ENCODE measurements at places on chromosomes 5 and 9.
A peak's percentile ranks its signal among the peaks of the same experiment; 100 is the strongest.

- no peak for DNase-seq
These were observed 27.6 kb downstream of the GFRA3 start for GRCh38 chr5:138246822-138247221.

GRCh38 chr9:7790022-7790818, 9.4 kb downstream of the DMAC1 start:
- DNase-seq, result no peak

DNA sequence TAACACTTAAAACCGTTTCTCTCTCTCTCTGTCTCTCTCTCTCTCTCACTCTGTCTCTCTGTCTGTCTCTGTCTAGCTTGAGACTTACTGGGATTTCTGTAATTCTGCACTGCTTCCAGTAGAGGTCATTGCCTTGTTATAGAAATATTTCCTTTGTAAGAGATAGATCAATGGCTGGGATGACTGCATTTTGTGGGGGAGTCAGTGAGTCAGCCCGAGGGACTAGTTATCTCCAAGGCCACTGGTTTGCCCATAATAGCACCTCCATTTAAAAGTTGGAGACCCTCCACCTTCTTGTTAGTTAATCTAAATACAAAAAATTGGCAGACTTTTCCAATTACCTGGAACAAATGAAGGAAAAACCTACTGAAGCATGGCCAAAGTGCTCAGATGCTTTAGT, 547.2 kb downstream of the LRRC70 start:
- DNase-seq, result no peak

- DNase-seq, result no peak
These were observed 534 bp downstream of the SRFBP1 start for GRCh38 chr5:121962347-121962670.

GRCh38 chr9:129145841-129146292, 32.2 kb downstream of the IER5L start:
- no peak for DNase-seq

DNA sequence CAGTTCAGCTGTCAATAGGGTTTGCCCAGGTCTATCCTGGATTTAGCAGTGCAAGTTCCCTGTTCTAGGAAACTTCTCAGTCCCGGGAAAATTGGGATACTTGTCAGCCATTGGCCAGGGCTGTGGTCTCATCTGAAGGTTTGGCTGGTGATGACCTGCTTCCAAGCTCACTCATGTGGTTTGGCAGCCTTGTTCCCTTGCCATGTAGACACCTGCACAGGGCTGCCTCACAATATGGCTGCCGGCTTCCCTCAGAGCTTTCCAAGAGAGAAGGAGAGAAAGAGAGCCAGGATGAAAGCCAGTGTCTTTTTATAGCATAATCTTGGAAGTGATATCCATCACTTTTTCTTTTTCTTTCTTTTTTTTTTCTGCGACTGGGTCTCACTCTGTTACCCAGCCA, 37.7 kb upstream of the HMCN2 start:
- no peak for DNase-seq

- DNase-seq, result no peak
These were observed 24.8 kb downstream of the SARDH start for GRCh38 chr9:133713150-133713959.

DNA sequence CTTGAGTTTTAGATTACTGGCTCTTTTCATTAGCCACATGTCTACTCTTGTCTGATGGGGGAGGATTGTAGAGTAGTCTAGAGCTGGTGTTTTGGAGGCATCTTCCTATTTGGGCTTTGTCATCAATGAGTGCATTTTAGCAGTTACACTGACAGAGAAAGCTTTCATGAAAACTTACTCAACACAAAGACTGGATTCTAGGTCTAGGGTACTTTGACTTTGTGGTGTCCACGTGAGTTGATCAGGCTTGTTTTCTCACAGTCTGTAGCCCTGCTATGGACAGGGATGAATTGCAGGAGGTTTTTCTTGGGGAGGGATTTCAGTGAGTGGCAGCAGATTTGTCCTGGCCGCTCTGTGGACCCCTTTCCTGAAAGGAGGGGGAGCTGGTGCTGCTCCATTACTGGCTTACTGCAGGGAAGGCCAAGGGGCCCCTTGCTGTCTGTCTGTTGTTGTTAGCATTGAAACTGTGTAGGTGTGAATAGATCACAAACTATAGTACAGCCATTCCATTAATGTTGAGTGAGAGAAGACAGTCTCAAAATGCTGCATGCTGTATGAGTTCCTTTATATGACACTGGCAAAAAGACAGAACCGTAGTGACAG, 6.6 kb downstream of the TRIO start:
- no peak for DNase-seq

GRCh38 chr9:745761-746380, 95.6 kb upstream of the DMRT1 start:
- DNase-seq, result no peak

- no peak for DNase-seq
These were observed 18.6 kb upstream of the NPM1 start for GRCh38 chr5:171369056-171369455.

GRCh38 chr5:172498431-172499129, 44.3 kb upstream of the SH3PXD2B start:
- DNase-seq, result no peak

DNA sequence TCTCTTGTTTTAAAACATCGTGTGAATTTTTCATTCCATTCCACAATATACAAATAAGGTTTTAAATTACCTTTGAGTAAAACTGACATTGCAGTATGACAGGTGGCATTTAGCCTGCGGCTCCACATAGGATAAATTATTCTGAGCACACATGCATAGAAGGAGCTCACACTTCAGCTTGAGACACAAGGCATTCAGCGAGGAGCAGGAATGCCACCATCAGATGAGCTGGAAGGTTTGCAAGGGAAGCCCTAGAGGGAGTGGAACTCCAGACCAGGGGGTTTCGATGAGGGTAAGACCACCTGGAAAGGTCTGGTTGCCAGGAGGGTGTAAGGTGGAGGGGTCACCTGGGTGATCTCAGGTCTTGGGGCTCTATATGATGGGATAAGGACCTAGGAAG, 259.0 kb upstream of the ADRA1B start:
- no peak for DNase-seq

GRCh38 chr5:15191012-15191411, 309.0 kb upstream of the FBXL7 start:
- no peak for DNase-seq

- peak; percentile 6 for DNase-seq
These were observed 28.7 kb downstream of the DNAJC21 start for GRCh38 chr5:34957857-34958690.

DNA sequence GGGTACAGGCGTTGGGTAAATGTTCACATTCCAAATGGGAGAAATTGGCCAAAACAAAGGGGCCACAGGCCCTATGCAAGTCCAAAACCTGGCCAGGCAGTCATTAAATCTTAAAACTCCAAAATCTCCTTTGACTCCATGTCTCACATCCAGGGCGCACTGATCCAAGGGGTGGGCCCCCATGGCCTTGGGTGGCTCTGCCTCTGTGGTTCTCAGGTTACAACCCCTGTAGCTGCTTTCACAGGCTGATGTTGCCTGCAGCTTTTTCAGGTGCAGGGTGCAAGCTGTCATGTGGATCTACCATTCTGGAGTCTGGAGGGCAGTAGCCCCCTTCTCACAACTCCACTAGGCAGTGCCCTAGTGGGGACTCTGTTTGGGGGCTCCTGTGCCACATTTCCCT, 44.8 kb downstream of the NLN start:
- no peak for DNase-seq

DNA sequence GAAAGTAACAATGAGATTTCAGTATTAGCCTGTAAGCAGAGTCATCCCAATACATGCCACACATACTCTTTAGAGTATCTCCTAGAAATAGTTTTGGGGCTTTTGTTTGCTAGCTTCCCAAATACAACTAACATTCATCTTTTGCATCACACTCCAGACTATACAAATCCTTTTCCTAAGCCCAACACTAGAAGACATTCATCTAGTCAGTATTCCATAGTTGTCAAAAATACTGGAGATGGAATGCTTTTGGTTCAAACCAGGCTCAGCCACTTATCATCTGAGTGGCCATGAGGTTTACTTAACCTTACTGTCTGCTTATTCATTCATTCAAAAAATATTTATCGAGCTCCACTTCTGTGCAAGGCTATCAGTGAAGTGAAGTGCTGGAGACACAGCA, 205.1 kb upstream of the SGCD start:
- no peak for DNase-seq

GRCh38 chr9:3136686-3137346, 292.9 kb upstream of the PUM3 start:
- no peak for DNase-seq

DNA sequence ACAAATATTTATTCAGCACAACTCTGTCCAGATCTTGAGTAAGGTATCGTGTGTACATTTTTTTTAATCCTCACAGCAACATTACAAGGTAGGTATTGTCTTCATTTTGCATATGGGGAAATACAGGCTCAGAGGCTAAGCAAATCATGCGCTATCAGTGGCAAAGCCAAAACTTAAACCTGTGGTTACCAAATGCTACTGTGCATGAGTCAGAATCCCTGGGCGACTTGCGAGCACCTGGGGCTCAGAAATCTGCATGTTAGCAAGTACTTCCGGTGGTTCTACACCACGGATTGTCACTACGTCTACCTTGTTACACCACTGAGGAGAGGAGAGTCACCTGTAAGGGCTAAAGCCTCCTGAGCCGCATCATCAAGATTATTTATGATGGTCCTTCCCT, 21.3 kb downstream of the C5orf58 start:
- DNase-seq, result no peak

DNA sequence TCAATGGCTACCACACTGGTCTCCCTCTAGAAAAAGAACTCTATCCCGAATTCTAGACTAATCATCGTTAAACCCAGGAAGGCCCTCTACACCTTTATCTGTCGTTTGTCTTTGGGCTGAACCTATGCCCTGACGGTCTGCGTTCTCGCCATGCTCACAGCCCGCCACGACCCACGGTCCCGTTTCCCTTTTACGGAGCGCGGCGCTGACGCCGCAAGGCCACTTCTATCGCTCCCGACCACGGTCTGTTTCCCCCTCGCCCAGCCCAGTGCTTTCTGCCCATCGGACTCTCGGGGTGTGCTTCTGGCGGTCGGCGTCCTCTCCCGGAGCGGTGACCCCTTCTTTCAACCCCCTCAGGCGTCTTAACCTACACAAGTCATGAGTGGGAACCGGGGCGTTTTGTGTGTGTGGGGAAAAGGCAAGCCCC, 974 bp downstream of the C9orf40 start:
- DNase-seq, result peak; percentile 58

DNA sequence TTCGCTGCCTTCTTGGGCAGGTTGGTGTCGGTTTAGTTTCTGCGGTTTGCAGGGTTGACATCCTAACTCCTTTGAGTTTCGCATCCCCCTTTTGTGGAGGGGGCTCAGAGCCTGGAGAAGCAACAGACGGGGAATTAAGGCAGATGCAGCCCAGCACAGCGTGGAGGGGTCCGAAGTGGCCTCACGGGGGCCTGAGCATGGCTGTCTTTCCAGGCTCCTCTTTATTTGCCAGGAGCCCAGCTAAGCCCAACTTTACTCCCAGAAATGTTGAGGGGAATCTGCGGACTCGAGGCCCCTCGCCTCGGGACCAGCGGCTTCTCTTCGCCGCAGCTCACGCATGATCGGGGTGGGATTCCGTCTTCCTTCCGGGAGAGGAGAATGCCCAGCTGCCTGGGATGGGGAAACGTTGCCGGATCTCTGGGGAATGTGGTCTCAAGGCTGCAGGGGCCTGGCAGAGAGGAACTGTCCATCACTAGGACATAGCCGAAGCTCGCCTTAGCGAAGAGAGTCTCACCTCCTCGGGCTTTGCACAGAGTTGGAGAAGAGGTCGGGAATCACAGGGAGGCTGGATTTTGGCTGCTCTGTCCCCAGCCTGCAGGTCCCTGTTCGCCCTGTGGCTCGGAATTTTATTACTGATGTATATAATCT, 1.3 kb downstream of the RAI14 start:
- DNase-seq, result no peak

GRCh38 chr5:68345582-68345981, 130.0 kb downstream of the PIK3R1 start:
- DNase-seq, result no peak

Data from left lung (tissue), 14 donors.